ENCODE measurements at places on chromosomes 11 and 22.

DNA sequence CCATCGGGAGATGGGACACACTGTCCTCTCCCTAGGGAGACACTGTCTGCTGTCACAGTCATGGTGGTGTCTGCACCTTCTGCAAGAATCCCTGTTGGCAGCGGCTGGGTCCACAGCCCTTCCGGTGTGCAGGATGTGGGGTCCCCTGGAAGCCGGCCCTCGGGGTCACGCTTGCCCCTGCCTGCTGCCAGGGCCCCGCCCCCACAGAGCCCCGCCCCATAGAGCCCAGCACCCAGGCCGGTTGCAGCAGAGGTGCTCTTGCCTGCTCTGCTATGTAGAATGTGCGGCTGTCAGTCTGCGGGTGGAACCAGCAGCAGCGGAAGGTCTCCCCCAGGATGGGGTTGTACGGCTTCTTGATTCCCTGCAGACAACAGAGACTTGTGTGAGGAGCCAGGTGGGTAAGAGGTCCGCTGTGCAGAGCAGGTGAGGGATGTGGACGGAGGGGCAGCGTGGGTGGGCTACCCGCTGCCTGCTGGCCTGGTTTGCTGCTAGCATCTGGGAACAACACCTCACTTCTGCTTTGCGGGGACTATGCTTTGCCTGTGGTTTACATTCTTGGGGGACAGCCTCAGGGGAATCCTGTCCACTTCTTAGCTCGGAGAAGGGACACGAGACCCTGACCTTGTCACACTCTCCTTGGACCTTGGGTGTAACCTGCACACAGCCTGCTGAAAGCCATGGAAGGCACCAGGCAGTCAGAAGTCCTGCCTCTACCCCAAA, 44.9 kb upstream of the CARS1 start:
- DNase-seq = no peak

DNA sequence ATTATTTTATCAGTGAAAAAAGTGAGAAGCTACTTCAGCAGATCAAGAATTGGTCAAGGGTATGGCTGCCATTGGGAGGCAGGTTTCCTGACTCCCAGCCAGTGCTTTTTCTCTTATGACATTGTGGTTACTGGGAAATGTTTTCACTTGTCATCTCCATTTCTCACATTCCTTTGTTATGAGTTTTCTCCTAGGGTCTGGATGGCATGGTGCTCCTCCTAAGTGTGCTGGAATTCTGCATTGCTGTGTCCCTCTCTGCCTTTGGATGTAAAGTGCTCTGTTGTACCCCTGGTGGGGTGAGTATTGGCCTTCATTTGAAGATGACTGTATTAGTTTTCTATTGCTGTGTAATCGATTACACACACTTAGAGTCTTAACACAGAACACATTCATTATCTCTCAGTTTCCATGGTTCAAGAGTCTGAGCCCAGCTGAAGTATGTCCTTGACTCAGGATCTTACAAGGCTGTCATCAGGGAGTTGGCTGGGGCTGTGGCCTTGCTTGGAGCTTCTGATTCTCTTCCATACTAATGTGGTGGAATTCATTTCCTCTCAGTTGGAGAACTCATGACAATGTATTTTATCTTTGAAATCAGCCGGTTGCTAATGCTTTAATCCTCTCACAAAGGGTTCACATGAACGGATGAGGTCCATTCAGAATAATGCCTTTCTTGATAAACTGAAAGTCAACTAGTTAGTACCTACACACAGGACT, 21.0 kb upstream of the MS4A6E start:
- no peak for DNase-seq

- DNase-seq = no peak
These were observed 1.6 kb downstream of the P2RY2 start for GRCh38 chr11:73219396-73220285.

GRCh38 chr22:37844904-37845329, 783 bp upstream of the ANKRD54 start:
- DNase-seq = no peak

DNA sequence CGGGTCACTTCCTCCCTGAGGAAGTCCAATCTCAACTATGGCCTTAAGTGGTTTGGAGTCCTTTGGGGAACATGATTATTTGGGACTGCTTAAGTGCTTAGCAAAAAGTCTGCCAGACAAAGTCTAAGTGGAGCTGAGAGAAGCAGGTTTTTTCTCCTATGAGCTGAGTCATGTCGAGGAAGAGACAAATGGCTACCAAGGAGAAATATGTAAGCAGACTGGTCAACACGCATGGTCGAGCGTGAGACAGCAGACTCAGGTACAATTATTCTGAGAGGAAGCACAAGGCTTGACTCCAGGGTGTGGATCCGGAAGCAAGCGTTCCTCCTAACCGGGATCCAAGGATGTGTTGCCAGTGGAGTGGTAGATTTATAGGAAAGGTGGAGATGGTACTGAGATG, 30.6 kb downstream of the UBASH3B start:
- DNase-seq = no peak

GRCh38 chr11:68988491-68988890, 7.7 kb upstream of the MRGPRD start:
- DNase-seq = no peak

DNA sequence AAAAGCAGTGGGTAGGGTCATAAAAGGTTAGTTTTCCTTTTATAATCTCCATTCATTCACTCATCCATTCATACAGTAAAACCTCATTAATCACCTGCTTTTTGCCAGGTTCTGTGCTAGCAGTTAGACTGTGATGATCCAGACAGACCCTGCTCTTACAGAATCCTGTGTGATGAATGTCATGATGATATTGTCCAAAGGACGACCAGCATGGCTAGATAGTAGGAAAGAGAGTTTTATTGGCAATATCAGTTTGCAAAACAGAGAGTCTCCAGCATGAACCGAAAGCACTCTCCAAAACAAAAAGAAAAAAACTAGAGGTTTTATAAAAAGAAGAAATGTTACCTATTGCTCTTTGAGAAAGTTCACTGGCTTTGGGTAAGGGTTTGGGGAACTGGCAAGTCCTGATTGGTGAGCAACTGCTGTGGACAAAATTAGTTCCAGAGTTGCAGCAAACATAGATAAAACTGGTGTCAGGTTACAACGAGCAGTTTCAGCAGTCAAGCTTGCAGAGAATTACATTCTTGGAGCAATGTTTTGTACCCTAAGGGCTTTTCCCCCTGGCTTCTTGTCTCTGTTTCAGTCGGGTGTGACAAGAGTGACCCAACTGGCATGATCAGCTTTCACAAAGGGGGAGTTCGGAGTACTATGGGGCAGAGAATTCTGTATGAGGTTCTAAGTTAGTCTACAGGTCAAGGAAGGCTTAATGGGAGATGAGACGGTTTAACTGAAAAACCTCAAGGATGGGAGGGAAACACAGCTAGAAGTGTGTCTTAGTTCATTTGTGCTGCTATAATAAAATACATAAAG, 58.3 kb downstream of the HSD17B12 start:
- no peak for DNase-seq

DNA sequence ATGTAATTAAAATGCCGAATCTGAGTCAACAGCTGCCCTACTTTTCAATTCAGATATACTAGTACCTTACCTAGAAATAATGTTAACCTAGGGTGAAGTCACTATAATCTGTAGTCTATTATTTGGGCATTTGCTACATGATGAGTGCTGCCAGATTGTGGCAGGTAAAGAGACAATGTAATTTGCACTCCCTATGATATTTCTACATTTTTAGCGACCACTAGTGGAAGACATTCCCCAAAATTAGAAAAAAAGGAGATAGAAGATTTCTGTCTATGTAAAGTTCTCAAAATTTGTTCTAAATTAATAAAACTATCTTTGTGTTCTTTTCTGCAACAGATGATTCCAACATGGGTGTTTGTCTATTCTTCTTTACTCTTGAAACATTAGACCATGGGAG, 14.1 kb downstream of the MS4A1 start:
- DNase-seq = no peak

GRCh38 chr22:37331856-37332536, 49.7 kb downstream of the CYTH4 start:
- DNase-seq = no peak

- DNase-seq = peak; percentile 91
These were observed 51.3 kb upstream of the SCUBE2 start for GRCh38 chr11:9142732-9143131.

DNA sequence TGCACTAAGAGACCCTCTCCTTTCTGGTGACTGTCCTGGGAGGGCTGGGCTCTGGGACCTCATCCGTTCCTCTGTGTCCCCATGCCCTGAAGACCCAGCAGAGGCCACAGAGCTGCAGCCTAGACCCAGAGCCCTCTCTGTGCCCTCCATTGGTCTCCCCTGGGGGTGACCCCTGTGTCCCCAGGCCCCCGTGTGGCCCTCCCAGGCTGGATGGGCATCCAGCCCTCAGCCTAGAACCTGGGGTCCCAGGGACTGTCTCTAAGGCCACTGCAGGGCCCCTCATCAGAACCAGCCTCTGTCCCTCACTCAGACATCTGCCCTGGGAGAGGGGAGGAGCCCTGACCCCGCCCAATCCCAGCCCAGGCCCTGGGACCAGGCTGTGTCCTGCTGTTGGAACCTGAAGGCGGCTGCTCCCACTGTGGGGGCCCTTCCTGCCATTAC, 5.7 kb downstream of the IGLL1 start:
- DNase-seq = no peak

DNA sequence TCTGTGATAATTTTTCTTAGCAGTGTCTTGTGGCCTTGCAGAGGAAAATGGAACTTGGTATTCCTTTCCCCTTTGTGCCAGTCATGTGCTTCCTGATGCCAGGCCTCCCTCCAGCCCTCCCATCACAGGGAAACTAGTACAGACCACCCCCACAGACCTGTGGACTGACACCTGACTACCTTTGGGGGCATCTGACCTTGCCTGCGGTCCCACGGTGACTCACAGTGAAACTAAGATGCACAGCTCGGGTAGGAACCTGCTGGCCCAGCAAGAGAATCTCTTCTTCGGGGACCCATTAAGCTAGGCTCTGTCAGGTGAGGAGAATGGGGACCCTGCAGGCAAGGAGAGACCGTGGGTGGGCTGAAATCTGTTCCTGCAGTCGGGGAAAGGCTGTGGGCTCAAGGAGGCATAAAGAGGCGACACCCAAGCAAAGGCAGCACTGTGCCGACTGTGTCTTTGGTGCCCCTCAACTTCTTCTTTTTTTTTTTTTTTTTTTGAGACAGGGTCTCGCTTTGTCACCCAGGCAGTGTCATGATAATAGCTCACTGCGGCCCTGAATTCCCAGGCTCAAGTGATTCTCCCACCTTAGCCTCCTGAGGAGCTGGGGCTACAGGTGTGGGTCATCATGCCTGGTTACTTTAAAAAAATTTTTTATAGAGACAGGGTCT, 20.8 kb upstream of the PEX26 start:
- DNase-seq = no peak

GRCh38 chr11:3137486-3138177, 27.5 kb downstream of the OSBPL5 start:
- no peak for DNase-seq

DNA sequence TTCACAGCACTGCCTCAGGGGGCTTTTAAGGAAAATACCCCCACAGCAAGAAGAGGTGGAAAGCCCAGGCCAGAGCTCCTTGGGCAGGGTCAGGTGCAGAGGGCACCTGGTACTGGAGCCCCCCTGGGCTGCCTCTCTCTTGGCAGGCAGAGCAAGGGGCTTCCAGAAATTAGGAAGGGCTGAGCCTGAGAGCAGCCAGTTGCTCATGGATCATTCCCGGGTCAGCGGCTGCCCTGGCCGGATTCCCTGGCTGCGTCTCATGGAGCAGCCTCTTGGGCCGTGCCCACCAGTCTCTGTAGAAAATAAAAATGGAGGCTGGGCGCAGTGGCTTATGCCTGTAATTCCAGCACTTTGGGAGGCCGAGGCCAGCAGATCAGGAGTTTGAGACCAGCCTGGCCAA, 10.3 kb upstream of the OMP start:
- no peak for DNase-seq

DNA sequence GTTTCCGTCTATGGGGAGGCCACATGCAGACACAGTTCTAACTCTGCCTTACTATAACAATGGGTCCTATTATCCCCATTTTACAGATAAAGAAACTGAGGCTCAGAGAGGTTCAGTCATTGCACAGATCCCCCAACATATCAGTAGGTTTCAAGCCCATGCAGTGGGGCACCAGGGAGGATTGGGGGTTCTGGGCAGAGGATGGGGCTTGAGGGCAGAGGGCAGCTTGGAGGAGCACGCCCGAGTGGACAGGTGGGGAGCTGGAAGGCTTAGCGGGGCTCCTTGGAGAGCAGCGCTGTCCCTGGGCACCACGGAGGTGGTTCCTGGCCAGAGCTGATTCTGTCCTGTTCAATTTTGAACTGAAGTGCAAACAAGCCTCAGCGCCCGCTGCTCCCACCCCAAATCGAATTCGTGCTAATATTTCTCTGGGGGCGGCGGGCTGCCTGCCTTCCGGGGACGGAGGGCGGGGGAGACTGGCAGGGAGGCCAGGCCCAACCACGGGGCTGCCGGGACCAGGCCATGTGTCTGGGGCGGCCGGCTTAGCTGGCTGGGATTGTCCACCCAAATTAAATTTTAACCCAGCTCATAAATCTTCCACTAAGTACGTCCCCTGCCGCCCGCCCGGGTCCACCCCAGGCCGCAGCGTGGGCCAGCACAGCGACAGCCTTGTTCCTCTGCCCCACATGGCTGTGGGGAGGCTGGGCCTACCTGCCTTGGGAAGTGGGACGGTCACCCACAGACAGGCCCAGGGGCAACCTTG, 49.4 kb downstream of the FLRT1 start:
- DNase-seq = no peak

DNA sequence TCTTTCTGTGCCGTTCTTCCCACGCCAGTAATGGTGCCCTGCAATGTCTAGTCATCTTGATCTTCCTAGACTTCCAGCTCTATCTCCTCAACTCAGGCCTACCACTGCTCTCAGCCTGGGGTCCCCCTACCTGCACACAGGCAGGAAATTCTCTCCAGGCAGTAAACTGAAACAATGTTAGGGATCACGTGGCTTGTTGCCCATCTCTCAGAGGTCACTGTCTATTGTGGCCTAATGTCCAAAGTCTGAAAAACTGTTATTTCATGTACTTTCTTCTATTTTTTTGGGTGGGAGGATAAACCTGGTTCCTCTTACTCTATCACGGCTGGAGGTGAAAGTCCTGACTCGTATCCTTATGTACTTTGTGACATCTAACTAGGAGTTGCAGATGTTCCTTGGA, 59.1 kb downstream of the CCDC34 start:
- no peak for DNase-seq

- no peak for DNase-seq
These were observed 14.9 kb downstream of the NCR3LG1 start for GRCh38 chr11:17366495-17366894.

GRCh38 chr11:118783724-118784495, 7.1 kb downstream of the DDX6 start:
- no peak for DNase-seq

DNA sequence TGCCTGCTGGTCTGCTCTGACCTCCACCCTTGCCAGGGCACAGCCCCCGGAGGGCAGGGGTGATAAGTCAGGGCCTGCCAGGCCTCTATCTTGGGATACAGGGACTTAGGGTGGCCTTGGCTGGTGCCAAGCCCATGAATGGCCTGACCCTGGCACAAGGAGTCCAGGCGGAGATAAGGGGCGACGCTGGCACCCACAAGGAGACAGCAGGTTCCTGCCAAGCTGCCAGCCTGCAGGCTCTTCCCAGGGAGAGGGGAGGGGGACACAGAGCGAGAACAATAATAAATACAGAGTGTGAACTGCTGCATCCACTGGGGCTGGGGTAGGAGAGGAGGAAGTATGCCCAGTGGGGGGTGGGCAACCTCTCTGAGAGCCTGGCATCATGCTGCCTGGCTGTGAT, 978 bp downstream of the CSDC2 start:
- DNase-seq = no peak

GRCh38 chr22:47167056-47167455, 404.6 kb downstream of the TBC1D22A start:
- DNase-seq = no peak

All from globus pallidus (tissue), 1 donor.